Stimulated activated CD4-positive, alpha-beta T cell treated with anti-CD3 and anti-CD28 coated beads, Interleukin-15, amount 100 ng/mL, for 24 hours (primary cell): ENCODE measurements at places on chromosomes 7 and 10.

DNA sequence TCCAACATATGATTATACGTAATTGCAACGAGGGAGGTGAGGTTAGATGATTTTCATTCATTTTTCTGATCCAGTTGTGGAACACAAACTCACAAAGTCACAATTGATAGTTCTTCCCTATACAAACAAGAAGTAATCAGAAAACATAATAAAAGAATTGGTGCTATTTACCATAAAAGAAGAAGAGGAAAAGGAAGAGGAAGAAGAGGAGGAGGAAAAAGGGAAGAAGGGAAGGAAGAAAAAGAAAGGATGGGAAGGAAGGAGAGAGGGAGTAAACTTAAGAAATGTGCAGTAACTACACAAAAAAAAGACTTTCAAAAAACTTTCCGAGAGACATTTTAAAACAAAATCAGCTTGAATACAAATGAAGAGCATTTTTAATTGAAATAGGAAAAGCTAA, 65.0 kb downstream of the CCDC71L start:
- DNase-seq = no peak

DNA sequence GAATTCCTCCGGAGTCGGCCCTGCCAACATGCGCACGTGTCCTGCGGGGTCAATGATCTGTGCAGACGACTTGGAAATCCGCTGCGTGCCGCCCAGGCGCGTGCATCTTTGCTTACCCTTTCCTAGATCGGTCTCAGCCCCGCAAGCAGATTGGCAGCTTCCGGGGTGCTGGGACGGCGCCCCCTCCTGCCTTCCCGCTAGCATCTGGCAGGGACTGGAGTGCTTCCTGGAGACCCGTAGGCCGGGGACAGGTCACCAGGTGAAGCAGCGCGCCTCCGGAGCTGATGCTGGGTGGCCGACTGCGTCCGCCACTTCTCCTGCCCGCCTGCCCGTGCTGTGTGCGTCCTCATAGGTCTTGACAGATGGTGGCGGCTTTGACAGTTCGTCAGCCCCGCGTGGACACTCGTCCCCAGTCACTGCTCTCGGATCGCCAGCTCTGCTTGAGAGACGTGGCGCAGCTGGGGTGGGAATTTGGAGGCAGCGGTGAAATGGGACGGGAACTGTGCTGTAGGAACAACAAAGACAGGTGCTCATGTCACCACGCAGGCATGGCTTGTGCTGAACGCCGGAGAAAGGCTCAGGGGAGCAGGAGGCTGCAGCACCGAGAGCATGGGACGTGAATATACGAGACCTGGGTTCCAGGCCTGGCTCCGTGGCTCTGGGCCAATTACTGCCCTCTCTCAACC, 21.9 kb upstream of the KCNK18 start:
- DNase-seq = no peak

GRCh38 chr7:2175514-2175913, 57.2 kb downstream of the MAD1L1 start:
- no peak for DNase-seq

DNA sequence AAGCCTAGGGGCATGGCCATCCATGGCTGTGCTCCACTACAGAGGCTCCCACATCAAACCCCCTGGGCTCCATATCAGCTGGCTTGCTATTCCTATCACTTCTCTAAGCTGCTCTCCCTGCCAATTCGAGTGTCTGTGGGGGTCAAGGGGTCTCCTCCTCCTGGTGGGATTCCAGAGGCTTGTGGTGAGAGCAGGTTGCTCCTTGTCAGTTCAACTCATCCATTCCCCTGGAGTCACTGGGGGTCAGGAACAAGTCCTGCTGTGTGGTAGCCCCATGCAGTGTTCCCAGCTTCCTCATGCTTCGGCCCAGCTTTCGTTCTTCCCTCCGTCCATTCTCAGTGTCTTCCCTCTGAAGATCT, 86.6 kb upstream of the UNC5B start:
- DNase-seq = no peak

GRCh38 chr10:7471720-7472367, 61.0 kb upstream of the SFMBT2 start:
- peak; percentile 19 for DNase-seq

GRCh38 chr7:135147341-135147898, 452 bp upstream of the TMEM140 start:
- DNase-seq = no peak

GRCh38 chr7:74656441-74656836, 1.1 kb upstream of the GTF2I start:
- peak; percentile 81 for DNase-seq

DNA sequence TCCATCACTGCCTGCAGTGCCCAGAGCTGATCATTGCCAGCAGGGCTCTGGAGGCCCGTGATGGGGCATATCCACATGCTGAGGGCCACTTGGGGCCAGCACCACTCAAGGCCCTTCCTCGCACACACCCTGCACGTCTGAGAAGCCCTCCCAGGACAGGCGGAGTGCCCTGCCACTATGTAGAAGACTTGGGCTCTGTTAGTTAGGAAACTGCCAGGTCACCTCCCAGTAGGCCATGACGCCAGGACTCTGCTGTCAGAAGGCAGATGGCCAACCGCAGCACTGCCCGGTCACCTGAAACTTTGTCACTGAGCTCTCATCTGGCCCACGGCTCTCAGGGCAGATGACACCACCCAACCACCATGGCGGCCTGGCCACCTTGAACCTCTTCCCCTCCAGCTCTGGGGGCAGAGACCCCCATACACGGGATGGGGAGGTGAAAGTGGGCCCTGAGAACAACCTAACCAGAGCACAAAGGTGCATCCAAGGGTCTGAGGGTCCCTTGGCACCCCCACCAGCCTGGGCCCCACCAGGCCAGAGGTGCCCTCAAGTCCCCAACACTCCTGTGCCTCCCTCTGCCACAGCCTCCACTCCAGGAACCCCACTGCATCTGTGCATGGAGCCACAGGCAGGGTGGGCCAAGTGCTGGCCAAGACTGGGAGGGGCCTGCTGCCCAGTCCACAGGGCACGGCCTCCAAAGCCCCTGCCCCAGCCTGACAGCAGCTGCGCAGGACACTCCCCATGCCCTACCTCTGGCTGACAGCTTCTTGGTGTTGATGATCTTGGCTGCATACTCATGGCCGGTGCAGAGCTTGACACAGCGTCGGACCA, 41.8 kb downstream of the CAMK2B start:
- DNase-seq = peak; percentile 0

DNA sequence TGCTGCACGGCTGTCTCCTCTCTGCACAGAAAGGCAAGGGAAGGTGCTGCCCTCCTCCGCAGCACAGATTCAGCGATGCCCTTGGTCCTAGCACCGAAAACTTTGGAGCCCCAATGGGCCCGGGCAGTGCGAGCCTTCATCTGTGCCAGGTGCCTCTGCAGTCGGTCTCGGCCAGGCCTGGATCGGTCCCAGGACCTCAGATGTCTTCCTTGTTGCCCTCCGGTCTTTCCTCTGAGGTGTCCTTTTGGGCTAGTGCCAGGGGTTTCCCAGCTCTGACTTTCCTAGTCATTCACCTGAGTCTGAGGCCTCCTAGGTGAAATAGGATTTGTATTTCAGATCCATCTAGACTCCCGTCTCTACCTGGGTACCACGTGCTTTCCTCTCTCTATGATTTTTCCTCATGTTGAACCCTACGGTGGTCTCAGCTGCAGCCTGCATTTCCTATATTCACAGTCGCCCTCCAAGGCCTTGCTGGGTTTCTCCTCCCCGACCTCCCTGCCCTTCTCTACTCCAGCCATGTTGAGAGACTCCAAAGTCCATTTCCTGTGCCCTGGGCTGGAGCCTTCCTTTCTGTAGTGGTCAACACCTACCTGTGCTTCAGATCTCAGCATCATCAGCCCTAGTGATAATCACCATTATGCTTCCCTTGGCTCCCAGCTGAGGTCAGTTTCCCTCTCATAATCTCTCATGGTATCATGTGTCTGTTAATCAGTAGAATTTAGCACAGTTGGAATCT, 92.0 kb upstream of the PRSS58 start:
- no peak for DNase-seq

GRCh38 chr10:8628351-8628750, 573.9 kb downstream of the GATA3 start:
- no peak for DNase-seq

DNA sequence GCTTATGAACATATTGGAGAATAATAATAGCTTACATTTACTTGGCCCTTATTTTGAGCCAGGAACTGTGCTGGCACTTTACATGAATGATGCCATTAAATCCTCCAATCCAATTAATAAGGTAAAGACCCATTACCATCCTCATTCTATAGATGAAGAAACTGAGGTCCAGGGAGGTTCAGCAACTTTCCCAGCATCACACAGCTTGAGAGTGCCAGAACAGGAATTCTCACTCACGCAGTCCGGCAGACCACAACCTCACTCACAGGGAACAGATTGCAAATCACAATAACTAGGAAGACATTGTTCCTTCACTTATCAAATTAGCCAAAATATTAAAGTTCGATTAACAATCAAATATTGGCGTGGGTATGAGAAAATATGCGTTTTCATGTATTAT, 18.3 kb downstream of the GPRIN2 start:
- DNase-seq = no peak

DNA sequence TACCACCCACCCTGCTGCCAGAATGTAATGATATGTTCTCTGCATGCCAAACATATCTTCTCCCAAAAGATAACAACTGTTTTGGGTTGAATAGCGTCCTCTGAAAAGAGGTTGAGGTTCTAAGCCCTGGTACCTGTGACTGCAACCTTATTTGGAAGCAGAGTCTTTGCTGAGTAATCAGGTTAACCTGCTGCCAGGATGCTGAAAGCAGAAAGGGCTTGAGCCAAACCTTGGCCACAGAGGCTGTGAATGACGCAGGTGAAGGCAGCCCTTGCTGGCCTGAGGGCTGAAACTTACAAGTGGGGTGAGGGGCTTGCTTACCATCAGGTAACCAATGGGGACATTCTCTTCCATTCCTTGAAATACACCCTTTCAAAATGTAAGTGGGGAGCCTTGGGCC, 151.8 kb upstream of the RHEB start:
- DNase-seq = no peak

- no peak for DNase-seq
Measured at GRCh38 chr10:90849956-90850749, 7.7 kb downstream of the HTR7 start.

DNA sequence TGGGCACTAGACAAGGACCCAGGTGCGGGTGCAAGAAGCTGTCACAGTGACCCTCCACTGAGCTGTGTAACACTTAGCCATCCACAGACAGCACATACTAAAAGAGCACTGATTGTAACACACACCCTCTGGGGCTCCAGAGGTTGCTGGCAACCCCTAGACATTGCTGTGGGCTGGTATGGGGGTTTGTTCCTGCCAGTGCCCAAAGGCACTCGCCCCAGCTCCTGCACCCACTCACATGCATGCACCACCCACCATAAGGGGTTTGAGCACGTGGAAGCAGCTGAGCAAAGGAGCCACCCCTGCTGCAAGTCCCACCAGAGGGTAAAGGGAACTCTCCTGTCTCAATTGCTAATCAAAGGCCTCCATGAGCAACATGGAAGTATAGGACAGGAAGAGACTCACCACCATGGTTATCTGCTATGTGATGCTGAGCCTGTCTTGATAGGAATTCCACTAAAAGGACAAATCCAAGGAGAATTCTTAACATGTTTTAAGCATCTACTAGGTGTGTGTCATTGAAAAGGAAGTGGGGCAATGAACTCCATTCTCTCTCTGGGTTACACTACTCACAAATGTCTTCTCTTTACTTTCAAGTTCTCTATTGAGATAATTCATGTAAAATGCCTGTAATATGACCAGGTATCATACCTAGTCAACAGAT, 103.1 kb downstream of the GFRA1 start:
- DNase-seq = no peak

DNA sequence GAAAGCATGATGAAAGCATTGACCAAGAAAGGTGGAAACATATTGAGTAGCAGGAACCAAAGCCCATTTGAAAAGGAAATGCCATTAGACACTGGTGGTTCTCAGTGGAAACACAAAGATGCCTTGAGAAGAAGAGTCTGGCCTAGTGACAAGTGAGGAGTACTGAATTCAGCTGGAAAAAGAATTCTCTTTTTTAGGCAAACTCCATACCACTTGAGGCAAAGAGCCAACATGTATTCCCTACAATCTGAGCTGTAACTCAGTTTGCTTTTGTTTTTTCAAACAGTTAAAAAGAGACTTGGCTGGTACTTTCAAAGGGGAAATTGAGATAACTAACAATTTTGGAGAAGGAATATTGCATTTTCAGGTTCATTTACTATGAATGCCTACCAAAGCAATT, 624.0 kb downstream of the NRG3 start:
- DNase-seq = no peak

- DNase-seq = no peak
Measured at GRCh38 chr7:7977774-7978173, 9.2 kb downstream of the GLCCI1 start.

- peak; percentile 87 for DNase-seq
Measured at GRCh38 chr10:131885391-131886165, 15.2 kb upstream of the PPP2R2D start.

- DNase-seq = no peak
Measured at GRCh38 chr10:86851328-86852207, 95.1 kb downstream of the BMPR1A start.

- no peak for DNase-seq
Measured at GRCh38 chr10:13649844-13650520, 63.2 kb downstream of the PRPF18 start.

DNA sequence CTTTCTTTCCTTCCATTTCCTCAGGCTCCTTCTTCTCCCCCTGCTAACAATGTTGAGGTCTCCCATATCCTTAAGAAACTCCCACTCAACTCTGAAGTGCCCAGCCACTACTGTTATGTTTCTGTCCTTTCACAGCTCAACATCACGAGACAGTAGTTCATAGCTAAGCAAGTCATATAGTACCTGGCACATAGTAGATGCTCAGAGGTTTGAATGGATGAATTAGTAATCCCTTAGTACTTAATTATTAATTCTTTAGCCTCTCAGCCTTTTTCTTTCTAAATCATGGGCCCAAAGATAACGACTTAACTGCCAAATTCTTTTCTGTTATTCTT, 22.6 kb downstream of the CSGALNACT2 start:
- no peak for DNase-seq

DNA sequence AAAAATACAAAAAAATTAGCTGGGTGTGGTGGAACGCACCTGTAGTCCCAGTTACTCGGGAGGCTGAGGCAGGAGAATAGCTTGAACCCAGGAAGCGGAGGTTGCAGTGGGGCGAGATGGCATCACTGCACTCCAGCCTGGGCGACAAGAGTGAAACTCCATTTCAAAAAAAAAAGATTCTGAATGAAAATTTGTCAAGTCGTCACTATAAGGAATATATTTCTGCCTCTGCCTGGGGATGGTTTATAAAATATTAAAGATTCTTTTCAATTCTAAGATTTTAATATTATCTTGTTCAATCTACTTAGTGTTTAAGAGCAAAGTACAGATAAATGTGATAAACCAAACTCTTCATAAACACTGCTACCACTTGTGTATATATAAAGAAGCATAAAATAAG, 147.3 kb downstream of the NRBF2 start:
- DNase-seq = no peak

- DNase-seq = no peak
Measured at GRCh38 chr10:1370298-1370697, 314.1 kb downstream of the WDR37 start.

DNA sequence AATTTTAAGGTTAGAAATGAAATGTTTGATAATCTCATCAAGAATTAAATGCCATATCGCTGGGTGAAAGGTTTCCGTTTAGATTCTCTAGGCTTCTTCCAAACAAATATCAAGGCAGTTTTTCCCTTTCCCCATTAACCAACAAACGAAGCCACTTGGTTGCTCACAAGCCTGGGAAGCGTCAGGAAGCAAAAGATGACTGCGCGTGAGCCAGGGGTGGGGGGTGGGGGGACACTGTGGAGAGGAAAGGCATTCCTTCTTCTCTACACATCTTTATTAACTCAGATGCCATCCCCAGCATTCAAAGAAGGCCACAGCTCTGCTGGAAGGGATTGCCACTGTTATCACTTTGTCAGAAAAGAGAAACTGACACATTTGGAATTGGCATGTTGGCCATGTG, 207.1 kb downstream of the TRIL start:
- DNase-seq = no peak
